ENCODE measurements at places on chromosomes 11 and 22.

DNA sequence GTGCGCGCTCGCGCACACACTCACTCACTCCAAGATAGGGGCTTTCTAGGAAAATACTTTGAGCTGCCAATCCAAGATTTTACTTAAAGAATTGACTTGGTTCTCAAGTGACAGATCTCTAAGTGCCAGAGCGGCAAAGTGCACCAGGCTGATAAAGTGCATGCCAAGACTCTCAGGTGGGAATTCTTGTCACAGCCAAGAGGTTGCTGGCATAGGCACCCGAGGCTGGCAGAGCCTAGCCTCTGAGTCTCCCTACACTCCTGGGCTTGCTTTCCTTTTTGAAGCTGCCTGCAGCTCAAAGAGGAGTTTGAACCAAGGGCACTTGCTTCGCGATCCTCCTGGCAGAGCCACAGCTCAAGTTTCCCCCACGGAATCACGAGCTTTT lies 2.5 kb upstream of the ADM start:
- DNase-seq = no peak

DNA sequence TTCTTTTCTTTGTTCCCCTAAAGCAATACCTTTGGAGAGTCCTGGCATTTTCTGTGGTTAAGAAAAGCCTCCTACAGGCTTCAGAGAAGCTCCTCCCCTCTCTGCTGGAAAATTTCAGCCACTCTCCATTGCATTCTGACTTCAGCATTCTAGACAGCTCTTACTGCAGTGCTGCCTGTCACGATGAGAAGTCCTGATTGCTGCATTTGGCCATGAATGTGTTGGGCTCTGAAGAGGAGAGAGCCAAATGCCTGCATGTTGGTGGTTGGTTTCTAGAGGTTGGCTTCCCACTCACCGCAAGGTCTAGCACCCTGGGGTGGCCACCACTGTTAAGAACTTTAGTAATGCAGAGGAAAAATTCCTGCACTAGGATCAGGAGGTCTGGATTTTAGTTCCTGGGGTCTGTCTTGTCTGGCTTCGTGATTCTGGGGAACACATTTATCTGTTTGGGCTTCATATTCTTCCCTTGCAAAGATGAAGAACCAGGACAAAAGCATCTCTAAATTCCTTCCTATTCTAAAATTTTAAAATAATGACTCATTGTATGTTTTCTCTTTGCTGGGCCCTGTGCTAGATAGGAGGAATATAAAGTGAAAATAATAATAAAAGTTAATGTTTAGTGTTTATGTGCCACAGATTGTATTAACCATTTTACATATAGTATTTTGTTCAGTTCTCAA lies 38.1 kb downstream of the COA4 start:
- no peak for DNase-seq

DNA sequence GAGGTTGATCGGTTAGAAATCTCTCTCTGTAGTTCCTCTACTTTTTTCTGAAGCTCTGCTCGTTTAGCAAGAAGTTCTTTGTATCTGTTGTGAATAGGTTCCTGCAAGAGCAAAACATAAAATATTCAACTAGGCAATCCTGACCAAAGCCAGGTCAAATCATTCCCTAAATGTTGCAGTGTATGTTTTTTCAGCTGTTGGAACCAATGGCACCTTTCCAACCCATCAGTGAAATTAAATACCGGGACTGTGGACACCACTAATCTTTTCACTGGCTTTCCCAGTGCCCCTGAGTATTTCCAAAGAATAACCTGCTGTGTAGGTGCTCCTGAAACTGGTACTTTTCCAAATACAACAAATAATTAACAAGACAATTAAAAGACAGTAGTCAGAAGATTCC lies 45.1 kb downstream of the CEP57 start:
- no peak for DNase-seq

DNA sequence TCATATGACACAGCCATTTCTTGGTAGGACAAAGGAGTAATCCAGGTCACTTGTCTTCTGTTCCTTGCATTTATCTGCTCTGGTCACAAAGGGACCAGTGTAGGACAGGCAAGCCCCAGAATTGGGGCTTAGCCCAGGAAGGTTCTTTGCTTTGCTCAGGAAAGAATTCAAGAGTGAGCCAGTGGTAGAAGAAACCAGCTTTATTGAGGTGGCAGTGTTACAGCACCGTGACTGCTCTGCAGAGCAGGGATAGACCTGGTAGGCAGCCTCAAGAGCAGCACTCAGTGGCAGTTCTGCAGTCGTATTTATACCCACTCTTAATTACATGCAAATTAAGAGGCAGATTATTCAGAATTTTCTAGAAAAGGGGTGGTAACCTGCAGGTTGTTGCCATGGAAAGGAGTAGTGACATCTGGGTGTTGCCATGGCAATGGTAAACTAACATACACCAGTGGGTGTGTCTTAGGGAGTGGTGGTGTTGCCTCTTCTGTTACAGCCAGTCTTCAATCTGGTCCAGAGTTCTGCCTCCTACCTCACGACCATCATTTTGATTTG lies 84.9 kb upstream of the RAB1B start:
- no peak for DNase-seq

DNA sequence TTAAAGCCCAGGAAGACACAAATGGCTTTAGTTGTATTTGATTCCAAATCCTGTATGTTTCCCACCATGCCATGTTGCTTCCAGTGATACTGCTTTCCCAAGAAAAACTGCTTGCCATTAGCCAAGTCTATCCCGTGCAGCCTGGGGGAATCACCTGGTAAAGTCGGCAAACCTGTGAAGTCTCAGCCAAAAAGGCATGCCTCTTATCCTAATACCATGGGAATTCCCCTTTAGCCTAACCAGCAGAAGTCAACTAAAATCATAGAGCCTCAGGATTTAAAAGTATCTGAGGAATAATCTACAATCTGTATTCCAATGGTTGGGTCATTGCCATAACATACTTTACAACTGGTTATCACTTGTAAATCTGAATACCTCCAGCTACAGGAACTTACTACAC lies 869.4 kb downstream of the DLG2 start:
- DNase-seq = no peak

- no peak for DNase-seq
Observed at GRCh38 chr22:40128989-40129388, 48.7 kb upstream of the TNRC6B start.

DNA sequence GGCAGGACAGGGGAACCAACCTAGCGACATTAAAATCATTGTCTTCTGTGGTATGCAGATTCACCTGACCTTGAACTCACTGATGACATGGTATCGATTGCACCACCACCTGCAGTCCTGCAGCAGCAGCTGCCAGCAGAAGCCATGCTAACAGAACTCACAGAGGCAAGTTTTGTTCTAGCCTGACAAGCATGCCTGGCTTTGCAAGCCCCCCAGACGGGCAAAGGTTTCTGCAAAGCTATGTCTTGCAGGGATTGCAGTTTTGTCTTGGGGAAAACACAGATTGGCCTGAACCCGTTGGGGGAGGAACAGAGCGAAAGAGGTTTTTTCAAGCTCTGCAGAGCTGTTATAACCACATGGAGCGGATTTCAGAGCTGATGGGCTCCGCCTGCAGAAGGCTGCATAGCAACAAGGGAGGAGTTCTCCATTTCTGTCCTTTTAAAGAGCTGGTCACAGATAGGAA lies 221.0 kb downstream of the HIPK3 start:
- DNase-seq = no peak

DNA sequence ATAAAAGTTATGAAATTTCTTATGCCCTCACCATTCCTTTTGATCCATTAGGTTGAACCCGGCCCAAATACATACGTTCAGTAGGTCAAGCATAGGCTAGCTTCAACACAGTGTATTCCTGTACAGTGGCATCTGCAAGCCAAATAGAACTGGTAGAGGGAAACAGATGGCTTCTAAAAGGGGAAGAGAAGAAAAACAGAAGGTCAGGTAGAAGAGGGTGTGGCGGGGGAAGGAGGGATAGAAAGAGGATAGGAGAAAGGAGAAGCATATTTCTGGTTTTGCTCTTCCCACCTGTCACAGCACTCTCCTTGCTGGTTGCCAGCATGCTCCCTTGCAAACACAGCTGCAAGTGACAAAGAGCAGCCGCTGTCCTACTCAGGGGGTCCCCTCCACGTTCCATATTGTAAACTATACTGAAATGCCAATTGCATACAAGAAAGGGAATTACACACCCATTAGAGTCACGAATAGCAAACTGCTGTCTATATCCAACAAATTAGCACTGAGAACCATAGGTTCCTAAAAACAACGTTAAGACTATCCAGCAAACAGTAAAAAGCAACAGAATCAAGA lies 71.8 kb downstream of the PHF21A start:
- no peak for DNase-seq

- no peak for DNase-seq
Observed at GRCh38 chr11:132520199-132520598, 1012.1 kb downstream of the OPCML start.

GRCh38 chr11:91158891-91159537 lies 936.2 kb upstream of the CHORDC1 start:
- no peak for DNase-seq

GRCh38 chr11:29032384-29033149 lies 924.4 kb downstream of the METTL15 start:
- DNase-seq = no peak

DNA sequence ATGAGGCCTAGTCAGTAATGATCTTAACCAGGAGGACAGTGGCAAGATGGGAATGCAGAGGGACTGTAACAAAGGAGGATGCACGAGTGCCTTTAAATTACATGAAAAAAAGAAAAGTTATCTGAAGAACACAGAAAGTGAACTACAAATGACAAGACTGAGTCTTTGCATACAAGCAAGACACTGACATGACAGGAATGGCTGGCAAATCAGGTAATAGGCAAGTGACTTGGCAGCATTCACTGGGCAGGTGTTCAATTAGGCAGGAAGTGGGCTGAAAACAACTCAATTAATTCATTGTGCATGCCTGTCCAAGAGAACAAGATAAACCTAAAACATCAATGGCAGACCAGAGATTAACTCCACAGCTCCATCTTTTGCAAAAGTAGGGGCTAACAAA lies 24.0 kb downstream of the SMCO4 start:
- no peak for DNase-seq

DNA sequence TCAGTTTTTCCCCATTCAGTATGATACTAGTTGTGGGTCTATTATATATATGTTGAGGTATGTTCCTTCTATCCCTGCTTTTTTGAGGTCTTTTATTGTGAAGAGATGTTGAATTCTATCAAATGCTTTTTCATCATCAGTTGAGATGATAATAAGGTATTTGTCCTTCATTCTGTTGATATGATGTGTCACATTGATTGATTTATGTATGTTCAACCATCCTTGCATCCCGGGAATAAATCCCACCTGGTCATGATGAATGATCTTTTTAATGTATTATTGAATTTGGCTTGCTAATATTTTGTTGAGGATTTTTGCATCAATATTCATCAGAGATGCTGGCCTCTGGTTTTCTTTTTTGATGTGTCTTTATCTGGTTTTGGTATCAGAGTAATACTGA lies 26.0 kb downstream of the ENDOD1 start:
- DNase-seq = no peak

DNA sequence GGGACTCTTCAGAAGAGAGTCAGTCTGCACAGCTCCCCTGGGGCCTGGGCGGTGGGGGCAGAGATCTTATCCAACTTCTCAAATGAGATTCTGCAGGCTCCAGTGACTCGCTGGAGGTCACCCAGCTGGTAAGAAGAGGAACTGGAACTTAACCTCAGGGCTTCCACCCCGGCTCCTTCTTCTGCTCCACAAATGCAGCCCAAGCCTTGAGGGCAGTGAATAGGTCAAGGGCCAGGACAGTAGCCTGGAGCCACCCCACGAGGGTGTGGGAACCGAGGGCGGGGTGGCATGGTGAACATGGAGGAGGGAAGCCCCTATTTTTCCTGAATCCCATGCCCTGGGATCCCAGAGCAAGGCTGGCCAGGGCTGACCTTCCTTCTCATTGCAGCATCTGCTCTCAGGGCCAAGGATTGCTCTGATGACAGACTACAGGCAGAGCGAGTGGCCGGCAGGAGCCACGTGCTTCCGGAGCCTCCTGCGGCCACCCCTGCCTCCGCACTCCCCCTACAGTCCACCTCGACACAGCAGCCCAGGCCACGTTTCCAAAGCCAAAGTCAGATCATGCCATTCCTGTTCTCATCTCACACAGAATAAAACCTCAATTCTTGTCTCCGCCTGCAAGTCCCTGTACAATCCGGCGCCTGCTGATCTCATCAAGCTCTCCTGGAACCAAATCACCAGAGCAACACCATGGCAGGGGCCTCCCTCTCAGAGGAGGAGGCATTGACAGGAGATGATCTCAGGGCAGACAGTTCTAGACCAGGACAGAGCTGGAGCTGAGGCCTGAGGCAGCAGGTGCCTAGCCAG lies 21.1 kb upstream of the UPK3A start:
- no peak for DNase-seq

- DNase-seq = no peak
Observed at GRCh38 chr11:88405853-88406252, 68.3 kb upstream of the CTSC start.

GRCh38 chr22:31602259-31602952 lies 59.6 kb downstream of the PISD start:
- no peak for DNase-seq

DNA sequence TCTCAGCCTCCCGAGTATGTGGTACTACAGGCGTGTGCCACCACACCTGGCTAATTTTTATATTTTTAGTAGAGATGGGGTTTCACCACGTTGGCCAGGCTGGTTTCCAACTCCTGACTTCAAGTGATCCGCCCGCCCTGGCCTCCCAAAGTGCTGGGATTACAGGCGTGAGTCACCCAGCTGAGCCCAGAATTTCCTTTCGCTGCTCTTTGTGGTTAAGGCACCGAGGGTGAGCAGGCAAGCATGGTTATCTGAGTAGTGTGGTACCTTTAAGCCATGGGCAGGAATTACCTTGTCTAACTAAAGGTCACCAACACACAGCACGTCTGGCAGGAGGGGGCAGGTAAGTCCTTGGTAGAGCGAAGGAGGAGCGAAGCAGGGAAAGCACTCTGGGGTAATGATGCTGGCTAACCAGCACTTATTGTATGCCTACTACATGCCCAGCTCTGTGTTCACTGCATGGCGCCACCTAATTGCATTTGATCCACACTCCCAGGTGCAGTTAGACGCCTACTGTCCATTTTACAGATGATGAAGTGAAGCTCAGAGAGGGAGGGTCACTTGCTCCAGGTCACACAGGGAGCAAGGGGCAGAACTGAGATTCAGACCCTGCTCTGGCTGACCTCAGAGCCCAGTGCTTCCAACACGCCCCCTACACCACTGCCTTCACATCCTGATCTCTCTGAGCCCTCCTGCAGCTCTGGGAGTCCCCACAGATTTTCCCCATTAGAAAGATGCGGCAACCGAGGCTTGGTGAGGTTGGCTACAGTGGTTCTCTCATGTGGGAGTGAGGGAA lies 45.7 kb downstream of the TRIOBP start:
- DNase-seq = no peak

DNA sequence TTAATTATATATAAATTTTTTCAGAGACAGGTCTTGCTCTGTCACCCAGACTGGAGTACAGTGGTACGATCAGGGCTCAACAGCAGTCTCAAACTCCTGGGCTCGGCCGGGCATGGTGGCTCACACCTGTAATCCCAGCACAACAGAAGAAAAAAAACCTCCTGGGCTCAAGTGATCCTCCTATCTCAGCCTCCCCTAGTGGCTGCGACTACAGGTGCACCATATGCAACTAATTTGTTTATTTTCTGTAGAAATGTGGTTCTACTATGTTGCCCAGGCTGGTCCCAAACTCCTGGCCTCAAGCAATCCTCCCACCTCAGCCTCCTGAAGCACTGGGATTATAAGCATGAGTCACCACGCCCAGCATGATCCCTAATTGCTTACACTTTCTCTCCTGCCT lies 56.1 kb upstream of the SLC35C1 start:
- no peak for DNase-seq
